ENCODE measurements at places on chromosomes 4 and X.

- no peak for DNase-seq
Observed at GRCh38 chr4:6178757-6179156, 21.6 kb downstream of the JAKMIP1 start.

- no peak for DNase-seq
Observed at GRCh38 chr4:174266416-174266815, 17.1 kb downstream of the FBXO8 start.

GRCh38 chr4:30720661-30721184, 554 bp downstream of the PCDH7 start:
- peak; percentile 52 for DNase-seq

DNA sequence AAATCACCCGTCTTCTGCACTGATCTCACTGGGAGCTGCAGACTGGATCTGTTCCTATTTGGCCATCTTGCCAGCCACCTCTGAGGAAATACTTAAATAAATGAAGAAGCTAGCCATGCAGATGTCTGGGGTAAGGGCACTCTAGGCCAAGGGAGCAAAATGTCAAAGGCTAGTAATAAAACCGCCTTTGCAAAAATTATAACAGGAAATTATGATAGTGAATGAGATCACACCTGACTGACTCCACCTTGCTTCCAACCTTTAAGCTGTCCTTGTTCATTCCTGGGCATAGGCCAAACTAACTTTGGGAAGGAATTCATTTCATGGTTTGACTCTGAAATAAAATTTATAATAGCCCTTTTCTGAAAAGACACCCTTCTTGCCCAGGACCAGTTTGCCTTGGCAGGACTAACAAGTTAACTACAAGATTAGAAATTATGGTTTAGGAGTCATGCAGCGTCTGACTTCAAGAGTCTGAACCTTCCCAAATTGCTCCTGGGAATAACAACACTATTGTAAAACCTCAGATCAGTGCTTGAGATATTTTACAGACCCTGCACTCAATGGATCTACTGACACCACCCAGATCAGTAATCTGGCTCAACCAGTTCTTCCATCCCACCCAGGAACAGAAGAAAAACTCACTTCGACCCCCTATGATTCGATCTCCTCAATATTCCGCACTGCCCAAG, 246.9 kb upstream of the HDX start:
- DNase-seq, result no peak

DNA sequence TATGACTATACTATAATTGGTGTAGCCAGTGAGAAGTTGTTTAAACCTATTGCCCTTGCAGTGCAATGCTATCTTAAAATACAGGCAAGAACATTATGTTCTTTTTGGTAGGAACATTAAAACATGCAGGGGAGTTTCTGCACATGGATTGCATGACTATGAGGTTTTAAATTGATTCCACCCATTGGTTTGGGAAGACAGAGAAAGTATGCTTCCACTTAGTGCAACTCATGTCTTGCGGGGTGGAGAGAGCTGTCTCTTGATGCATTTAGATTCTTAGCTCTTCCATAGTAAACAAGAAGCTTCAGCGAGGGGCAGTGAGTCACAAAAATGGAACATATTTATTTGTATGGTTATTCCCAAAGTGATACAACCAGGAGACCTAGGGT, 39.5 kb upstream of the RASL11B start:
- DNase-seq, result no peak

- no peak for DNase-seq
Observed at GRCh38 chrX:70257423-70258288, 2.3 kb downstream of the P2RY4 start.

- no peak for DNase-seq
Observed at GRCh38 chr4:147724468-147725201, 7.3 kb upstream of the ARHGAP10 start.

- DNase-seq, result no peak
Observed at GRCh38 chr4:169175476-169175875, 95.3 kb downstream of the SH3RF1 start.

DNA sequence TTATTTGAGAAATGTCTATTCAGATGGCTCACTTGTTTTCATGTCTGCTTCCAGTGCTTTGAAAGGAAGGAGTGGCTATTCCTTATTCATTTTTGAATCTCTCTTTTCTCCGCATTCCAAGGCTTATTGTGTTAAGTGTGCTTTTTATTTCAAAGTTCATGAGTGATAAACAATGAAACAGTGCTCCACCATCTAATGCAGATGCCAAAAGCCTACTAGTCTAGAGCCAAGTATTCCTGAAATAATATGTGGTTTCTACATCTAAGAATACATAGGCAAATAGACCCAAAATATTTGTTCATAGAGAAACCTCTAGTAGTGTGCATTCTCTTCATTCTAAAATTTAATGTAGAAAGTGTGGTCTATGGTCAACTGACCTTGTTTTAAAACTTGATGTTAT, 187.3 kb downstream of the GABRB1 start:
- peak; percentile 23 for DNase-seq

- no peak for DNase-seq
Observed at GRCh38 chrX:19829814-19830213, 57.6 kb downstream of the SH3KBP1 start.

GRCh38 chrX:136204571-136204970, 46.6 kb downstream of the MAP7D3 start:
- peak; percentile 74 for DNase-seq

- DNase-seq, result no peak
Observed at GRCh38 chr4:42736527-42737195, 79.8 kb upstream of the ATP8A1 start.

- peak; percentile 53 for DNase-seq
Observed at GRCh38 chr4:52234561-52235440, 183.7 kb downstream of the SPATA18 start.

DNA sequence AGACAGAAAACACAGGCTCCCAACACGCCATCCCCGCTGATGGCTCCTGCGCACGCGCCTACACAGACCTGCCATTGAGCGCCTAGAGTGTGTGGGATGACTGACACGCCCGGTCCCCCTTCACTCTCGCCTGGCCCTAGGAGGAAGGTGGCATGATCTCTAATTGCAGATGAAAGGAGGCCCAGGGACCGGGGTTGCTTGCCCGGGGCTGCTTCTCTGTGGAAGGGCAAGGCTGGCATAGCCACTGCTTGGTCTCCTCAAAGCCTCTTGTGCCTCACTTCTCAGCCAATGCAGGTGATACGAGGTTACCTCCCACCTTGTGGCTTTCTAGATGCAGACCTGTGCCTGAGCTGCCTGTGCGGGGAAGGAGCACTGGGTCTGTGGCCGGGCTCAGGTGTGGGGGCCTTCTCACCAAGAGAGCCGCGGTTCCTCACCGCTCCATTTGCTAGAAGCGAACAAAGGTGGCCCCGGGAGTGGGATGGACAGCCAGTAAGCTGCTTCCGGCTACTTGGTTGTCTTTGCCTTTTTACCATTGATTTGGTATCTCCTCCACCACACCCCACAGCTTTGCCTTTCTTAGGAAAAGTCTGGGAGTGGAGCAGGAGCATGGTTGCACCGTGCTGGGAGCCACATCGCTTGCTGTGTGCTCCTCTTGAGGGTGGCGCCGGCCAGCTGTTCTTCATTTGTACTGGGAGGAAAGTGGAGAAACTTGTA, 47.0 kb downstream of the TBC1D14 start:
- no peak for DNase-seq

GRCh38 chrX:3717742-3718420, 4.4 kb upstream of the PRKX start:
- peak; percentile 19 for DNase-seq

DNA sequence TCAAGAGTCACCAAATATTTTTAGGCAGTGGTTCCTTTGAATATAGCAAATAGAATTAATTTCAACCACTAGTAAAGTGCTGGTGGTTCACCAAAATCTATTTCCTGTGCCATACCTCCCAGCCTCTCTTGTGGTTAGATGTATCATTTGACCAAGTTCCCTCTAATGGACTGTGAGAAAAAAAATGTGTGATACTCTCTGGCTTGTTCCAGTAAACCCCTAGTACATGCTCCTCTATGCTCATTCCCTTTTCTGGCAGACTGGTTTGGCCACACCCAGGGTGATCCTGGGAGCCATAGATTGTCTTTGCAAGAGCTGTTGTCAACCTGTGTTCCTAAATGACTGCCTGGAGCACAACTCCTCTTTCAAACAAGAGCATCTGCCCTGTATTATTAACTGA, 109.5 kb downstream of the FRAS1 start:
- peak; percentile 5 for DNase-seq
